Cardiac fibroblast (primary cell): ENCODE measurements at places on chromosomes 5 and 9.

DNA sequence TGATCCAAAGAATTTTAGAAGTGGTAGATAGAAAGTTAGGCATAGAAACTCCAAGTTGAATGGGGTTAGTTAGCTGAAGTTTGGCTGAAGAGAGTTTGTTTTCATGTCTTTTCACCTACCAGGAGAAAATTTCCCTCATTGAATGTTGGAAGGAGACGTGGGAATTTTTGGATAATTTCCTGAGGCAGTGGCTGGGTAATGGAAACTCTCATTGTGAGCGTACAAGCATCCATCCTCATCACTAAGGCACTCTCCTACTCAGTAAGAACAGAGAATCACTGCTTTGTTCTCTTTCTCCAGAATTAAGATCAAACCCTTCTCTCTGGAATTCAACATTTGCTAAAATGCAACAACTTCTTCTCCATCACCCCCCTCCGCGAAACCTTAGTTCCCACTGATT is 179.7 kb downstream of the PALM2AKAP2 start:
- no peak for DNase-seq

- peak; percentile 3 for DNase-seq
These were observed 81.5 kb upstream of the PTCH1 start for GRCh38 chr9:95598236-95598635.

GRCh38 chr5:38473008-38473407 is 83.4 kb downstream of the LIFR start:
- DNase-seq, result no peak

DNA sequence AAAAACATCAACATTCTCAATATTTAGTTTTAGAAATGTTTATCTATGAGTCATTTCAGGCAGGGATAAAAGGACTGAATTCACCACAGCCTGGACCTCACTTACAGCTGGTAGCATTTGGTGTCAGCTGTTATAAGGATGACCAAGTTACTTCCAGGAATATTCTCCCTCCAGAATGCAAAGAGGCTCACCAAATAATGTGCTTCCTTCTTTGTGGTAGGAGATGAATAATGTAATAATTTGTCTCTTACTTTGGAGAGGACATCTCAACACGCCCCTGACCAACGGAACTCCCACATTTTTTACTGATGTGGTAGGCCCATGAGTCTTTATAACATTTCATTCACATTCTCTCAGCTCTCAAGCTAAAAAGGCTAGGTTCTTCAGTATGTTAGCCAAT is 825.9 kb upstream of the GRAMD2B start:
- peak; percentile 36 for DNase-seq

DNA sequence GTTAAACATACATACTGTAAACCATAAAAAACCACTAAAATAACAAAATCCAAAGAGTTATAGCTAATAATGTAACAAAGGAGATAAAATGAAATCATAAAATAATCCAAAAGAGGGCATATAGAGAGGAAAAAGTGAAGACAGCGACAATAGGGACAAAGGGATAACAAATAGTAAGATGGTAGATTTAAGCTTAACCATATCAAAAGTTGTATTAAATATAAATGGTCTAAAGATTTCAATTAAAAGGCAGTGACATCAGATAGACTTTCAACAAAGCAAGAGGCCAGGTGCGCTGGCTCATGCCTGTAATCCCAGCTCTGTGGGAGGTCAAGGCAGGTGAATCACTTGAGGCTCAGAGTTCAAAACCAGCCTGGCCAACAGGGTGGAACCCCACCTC is 54.7 kb upstream of the SREK1 start:
- DNase-seq, result no peak

DNA sequence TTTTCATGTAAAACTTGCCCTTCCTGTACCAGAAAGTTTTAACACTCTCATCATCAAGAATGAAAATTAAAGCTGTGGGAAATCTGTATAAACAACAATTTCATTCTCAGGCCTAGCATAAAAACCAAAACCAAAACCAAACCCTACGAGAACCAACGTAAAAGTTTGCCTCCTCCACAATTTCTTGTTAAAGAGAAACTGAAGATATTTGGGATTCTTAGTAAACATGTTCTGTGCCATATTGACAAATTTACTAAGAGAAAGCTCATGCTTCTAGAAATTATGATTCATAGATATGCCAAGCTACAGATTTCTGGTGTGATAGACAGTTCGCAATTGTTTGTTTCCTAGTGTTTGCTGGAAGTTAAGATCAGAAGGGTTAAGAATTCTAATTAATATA is 801.0 kb upstream of the NUDT12 start:
- DNase-seq, result no peak

DNA sequence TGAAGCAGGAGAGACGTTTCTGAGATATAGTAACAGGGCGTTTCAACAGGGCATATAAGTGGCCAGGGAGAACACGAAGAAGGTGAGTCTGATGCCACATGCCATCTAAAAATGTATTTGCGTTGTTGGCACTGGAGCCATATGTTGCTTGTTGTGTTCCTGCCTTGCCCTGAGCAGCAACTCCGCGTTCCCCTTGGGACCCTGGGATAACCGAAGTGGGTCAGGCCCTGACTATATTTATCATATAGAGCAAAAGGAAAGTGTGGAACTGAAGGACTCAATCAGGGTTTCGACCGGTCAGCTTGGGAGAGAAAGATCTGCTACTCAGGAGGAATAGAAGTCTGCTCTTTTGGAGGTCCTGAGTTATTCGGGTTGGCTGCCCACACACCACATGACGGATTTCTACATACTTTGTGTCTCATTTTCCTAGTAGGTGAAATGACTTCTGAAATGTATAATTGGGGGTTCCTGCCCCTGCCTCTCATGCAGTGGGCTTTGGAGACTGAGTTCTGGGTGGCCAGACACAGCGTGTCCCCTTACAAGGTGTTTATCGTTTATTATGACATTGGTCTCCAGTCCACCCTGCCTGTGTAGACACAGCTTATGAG is 3.0 kb downstream of the STC2 start:
- no peak for DNase-seq
